Stimulated activated CD8-positive, alpha-beta memory T cell treated with anti-CD3 and anti-CD28 coated beads, Interleukin-4, amount 100 ng/mL, for 24 hours (primary cell): ENCODE measurements at places on chromosomes 4 and X.

DNA sequence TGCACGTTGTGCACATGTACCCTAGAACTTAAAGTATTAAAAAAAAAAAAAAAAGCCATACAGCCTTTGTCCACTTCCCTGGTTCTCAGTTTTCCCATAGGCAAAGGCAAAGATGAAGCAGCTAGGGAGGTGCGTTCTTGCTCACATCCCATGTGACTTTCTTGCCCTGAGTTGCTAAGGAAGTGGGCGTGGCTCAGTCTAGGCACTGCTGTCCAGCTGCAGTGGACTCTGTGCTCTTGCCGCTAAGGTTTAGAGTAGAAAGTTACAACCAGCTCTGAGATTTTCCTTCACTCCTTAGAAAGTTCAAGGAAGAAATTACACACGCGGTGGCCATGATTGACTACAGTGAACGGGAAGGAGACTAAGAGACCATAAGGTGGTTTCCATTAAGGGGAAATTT lies 144.7 kb downstream of the NAA11 start:
- no peak for DNase-seq

GRCh38 chr4:51901363-51901762 lies 58.4 kb downstream of the DCUN1D4 start:
- no peak for DNase-seq

DNA sequence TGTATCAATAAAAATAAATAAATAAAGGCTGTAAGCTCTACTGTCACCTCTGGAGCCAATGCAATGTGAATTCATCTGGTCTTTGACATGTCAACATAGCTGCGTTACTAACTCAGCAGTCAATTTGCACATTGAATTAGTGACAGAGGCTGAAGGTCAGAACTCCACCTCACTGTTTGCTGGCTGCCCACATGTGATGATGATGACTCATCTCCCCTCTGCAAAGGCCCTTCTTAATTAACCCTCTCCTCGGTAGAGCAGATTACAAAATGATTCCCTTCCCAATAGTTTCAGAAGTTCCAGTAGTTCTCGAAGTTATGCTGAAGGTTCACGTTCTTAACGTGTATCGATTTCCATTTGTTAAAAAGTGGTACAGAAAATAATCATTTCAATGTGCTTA lies 1626.0 kb upstream of the TENM3 start:
- DNase-seq: no peak

- DNase-seq: no peak
These were observed 213.2 kb downstream of the CAMK2D start for GRCh38 chr4:113548303-113548702.

GRCh38 chr4:189124149-189124758 lies 816.4 kb upstream of the FRG1 start:
- DNase-seq: no peak

DNA sequence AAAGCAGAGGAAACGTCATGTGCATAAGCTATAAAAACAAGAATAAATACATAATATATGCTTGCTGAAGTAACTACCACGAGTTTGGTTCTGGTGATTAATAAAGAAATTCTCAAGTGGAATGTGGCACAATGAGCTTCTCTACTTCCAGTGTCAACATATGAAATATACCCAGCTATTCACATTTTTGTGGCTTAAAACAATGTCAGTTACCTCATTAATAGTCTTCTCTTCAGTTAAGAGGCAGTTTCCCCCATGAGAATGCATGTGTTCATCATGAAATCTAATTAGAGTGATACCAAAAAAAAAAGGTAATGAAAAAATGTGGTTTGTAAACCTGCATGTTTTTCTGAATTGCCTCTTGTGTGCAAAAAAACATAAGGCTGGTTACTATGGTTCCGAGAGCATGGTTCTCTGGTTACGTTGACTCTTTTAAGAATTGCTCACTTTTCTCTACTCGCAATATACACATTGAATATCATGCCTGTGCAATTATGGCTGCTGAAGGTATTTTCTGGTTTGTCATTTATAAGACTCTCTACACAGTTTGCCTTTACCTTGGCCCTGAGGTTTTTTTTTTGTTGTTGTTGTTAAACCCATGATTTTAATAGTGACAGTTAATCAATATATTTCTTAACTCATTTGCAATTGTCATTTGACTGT lies 108.2 kb downstream of the PCDH7 start:
- DNase-seq: no peak

- no peak for DNase-seq
These were observed 75.8 kb downstream of the ATG4A start for GRCh38 chrX:108167211-108167872.

DNA sequence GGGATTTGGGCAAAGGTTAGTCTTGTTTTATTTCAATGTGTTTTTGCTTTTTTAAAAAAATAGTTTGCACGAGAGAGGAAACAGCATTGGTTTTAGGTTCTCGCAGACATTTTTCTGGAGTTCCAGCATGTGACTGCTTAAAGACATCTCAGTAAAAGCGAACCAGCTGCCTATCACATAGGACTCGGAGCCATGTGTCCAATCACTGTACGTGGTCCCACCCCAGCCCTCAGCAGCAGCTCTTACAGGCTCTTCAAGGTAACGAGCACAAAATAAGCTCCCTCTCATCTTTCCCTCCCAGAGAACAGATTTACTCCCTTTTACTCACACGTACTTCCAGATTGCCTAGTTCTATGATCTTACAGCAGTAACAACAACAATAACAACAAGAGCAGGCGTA lies 68.7 kb downstream of the MCF2 start:
- no peak for DNase-seq

DNA sequence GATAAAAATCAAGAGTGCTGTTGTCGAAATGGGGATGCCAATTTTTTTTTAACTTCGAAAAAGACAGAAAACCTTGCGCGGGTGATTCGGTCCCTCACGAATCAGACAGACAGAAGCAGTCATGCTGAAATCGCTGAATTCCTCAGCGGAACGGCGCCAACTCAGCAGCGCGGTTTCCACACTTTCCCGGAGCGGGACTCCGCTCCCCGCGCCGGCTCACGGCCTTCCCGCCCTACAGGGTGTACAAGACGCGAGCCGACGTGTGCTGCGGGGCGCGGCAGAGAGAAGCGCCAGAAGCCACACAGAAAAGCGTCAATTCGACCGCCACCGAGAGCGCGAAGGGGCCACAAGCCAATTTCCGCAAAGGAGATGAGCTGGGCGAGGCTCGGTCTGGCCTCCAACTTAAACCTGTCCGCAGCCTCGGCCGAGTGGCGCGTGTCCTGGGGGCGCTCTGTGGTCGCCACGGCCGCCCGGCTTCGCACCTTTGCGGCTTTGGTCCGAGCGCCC lies 1.3 kb downstream of the NEXMIF start:
- no peak for DNase-seq

DNA sequence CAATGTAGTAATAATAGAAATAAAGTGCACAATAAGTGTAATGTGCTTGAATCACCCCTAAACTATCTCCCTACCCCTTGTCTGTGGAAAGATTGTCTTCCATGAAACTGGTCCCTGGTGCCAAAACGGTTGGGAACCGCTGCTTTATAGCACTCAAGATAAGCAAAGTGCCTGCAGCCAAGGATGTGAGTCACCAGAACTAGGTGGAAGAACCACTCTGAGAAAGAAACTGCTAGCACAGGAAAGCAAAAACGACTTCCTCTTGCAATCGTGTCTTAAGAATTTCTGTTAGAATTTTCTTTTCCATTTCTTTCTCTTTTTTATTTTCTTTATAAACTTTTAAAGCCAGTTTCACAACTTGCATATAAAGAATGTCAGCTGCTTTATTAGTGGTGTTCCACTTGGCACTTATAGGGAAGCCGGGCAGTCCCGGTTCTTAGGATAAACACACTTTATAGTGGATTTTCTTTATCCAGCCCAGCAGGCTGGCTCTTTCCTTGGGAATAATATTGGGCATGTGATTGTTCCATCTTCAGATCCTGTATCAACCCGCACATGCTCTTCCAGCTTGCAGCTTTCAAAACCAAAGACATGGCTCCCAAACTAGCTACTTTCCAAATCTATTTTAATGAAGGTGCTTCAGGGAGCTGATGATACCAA lies 32.3 kb upstream of the CXCL8 start:
- DNase-seq: no peak

DNA sequence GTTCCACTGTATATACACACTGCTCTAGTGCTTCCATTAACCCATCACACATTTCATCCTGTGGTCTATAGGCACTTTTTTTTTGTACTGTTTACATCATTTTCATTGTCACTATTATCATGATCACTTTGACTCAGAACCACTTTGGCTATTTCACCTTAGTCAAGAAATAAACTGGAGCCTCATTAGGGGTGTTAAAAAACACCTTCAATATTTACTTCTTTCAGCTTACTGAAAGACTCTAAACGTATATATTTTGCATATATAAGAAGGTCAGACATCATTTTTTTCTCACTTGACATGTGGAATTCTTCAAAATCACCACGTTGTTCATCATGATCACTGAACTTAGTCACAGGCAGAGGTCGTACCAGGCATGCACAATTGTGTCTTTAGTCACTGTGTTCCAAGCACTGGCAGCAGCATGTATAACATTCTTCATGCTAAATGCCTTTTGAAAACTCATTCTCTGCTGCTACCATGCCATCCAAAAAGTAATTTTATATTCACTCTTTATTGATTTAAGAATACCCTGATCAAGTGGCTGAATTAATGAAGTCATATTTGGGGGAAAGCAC lies 229.2 kb upstream of the ARSJ start:
- no peak for DNase-seq

DNA sequence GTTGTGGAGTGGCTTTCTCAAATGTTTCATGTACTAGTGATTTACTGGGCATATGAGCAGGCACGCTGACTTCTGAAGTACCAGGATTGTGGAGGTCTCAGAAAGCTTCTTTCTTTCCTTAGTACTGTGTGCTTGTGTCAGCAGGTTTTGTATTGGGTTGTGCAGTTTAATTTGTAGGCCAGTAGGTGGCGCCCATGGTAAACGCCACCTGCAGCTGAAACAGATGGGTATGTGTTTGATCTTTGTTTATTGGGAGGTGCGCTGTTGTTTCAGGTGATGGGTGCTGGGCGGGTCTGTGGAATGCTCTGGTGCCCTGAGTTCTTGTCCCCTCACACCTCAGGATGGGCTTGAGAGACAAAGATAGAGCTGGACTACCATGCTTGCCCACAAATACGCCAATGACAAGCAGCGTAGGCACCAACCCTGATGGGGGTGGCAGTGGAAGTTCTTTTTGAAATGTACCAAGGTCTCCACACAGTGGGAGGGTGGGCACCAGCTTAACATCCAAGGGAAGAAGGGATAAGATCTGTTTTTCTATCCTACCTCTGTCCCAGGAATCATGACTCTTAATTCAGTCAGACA lies 141.5 kb downstream of the RPS6KA6 start:
- no peak for DNase-seq

- no peak for DNase-seq
These were observed 14.9 kb downstream of the NKX6-1 start for GRCh38 chr4:84484236-84484635.

GRCh38 chr4:111798840-111799239 lies 346.4 kb upstream of the FAM241A start:
- no peak for DNase-seq

DNA sequence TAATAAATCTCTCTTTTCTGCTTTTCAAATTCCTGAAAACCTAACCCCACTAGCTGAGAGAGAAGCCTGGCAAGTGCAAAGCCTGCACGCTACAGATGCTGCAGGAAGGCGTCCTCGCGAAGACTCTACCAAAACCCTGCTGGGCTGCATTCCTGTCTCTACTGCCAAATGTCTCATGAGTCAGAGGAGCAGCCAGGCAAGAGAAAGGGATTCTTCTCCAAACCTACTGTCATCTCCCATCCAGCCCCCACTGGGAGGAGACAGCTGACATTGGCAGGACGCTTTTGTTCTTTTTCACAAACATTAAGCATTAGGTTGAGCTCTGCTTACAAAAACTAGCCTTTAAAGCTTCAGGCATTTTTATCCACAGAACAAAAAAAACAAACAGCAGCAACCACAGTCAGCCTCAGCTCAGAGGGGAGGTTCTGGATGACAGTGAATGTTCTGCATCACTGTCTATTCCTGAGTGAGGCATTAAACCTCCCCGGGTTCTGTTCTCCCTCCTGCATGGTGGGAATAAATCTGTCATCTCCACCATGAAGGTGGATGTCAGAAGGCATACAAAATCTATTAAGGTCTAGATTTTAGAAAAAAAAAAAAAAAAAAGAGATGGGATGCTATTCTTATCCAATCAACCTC lies 18.0 kb downstream of the CRMP1 start:
- DNase-seq: no peak

DNA sequence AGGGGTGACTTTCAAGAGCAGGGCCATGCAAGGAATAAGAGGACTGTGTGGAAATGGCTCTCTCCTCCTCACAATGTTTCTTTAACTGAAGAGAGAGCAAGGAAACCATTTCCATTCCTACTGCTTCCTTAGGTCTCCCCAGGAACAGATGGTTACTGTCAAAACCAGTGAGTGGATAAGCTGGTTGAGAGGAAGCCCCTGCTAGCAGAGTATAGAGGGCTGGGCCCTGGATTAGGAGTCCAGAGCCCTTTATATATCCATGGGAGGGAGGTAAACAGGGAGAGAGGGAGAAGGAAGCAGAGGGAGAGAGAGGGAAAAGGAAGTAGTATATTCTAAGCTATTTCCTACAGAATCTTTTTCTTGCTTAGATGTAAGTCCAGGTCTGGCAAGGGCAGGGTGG lies 43.8 kb upstream of the LAS1L start:
- DNase-seq: no peak

- DNase-seq: no peak
These were observed 29.3 kb downstream of the FAM199X start for GRCh38 chrX:104195489-104196084.

- DNase-seq: no peak
These were observed 22.9 kb downstream of the PPP2R3B start for GRCh38 chrX:363621-364375.

DNA sequence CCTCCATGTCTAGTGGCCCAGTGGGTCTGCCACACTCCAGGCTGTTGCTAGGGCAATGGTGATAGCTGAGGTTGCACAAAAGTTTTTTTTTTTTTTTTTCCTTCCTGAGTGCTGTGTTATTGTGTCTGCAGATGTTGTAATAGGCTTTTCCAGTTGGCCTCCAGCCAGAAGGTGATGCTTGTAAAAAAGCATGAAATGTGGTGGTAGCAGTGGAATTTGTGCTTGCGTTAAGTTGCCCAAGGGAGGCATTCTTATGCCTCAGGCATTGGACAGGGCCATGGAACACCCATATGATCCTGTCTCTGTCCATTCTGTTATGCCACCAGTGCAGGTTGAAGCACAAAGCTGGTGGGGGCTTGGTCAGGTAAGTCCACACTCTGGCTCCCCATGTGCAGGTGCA lies 660.5 kb upstream of the SPANXN1 start:
- DNase-seq: no peak

DNA sequence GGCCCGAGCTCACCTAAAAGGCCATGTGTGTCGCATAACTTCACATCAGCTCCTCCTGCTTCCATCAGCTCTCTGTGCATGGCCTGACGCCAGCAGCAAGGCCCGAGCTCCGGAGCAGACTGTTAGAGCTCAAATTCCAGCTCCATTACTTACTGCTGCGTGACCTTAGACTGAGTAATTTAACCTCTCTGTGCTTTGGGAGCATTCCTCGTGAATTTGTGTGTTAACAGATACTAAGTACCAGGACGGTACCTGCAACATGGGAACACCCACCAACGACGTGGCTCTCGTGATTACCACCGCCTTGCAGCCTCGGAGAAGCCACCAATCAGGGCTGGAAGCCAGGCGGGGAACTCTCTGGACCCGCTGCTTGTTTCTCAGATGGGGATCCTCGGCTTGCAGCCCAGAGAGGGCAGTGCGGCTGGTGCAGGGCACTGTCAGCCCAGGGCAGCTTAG lies 12.9 kb downstream of the LETM1 start:
- no peak for DNase-seq
